CD4-positive, CD25-positive, alpha-beta regulatory T cell (primary cell): ENCODE measurements at places on chromosomes 4 and X.

GRCh38 chr4:54159543-54159942 lies 59.6 kb downstream of the GSX2 start:
- no peak for DNase-seq

- no peak for DNase-seq
These were observed 7.0 kb upstream of the NKX1-1 start for GRCh38 chr4:1413204-1413663.

DNA sequence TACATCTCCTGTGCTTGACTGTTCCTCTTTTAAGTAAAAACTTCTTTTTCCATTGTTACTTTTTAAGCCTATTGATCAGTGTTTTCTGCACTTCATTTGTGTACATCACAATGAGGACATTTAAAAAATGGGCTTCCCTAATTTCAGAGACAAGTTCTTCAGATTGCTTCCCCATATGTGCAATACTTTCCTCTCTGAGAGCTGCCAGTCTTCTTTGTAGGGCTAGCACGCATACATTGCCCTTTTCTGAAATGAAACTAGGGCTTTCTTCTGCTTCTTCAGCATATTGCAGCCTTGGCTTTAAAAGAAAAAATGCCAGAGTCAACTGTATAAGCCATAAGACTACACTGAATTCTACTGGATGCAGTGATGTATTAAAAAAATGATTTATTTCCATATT lies 37.8 kb downstream of the FAT4 start:
- no peak for DNase-seq

GRCh38 chrX:3046253-3047240 lies 5.3 kb downstream of the ARSF start:
- no peak for DNase-seq

GRCh38 chrX:111443946-111444345 lies 32.0 kb upstream of the DCX start:
- no peak for DNase-seq

- DNase-seq: no peak
These were observed 816.0 kb upstream of the PCDH10 start for GRCh38 chr4:132332932-132333723.

DNA sequence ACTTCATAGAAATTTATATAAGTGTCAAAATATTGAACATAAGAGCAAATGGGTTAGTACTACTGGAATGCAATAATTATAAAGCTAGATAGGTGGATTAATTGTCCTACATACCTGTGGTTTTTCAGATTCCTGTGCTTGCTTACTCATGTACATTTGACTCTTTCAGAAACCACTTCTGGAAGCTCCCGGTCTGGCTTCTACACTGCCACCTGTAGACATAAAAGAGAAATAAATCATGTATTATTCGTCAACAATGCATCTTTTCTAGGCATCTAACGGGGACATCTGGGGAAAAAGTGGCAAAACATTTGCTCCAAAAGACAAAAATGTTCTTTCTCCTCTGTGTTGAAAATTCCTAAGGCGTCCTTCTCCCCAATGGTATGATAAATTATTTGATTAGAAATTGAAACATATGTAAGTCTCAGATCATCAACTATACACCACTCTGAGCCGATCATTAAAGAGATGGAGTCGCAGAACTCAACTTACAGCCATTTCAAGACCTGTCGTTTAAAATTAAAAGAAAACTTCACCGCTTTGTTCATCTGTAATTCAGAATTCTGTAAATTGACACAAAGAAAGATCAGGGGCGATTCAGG lies 648.7 kb upstream of the DIPK2B start:
- no peak for DNase-seq

DNA sequence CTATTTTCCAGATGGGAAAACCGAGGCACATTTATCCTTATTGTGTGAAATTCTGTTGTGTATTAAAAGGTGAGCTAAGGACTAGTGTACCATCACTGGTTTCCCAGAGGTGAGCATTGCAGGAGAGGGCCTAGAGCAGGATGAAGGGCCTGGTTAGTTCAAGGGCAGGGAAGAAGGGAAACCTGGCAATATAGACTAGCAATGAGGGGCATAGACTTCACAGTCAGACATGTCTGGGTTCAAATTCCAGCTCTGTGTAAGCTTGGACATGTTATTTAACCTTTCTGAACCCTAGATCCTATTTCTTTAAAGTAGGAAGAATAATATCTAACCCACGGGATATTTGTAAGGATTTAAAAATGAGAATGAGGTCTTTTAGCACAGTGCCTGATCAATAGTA lies 50.8 kb downstream of the WDR19 start:
- no peak for DNase-seq

DNA sequence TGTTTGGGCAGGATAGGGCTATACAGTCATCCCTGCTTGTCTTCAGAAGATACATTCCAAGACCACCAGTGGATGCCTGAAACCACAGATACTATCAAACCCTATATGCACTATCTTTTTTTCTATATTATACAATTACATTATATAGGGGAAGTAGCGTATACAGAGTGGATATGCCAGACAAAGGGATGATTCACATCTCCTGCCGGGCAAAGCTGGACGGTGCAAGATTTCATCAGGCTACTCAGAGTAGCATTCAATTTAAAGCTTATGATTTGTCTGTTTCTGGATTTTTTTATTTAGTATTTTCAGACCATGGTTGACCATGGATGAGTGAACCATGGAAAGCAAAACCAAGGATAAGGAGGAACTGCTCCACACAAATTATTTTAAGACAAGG lies 7.0 kb upstream of the AMTN start:
- DNase-seq: no peak

GRCh38 chr4:37389967-37390580 lies 145.5 kb downstream of the NWD2 start:
- no peak for DNase-seq

- DNase-seq: no peak
These were observed 58.9 kb upstream of the DKK2 start for GRCh38 chr4:107094976-107095375.

DNA sequence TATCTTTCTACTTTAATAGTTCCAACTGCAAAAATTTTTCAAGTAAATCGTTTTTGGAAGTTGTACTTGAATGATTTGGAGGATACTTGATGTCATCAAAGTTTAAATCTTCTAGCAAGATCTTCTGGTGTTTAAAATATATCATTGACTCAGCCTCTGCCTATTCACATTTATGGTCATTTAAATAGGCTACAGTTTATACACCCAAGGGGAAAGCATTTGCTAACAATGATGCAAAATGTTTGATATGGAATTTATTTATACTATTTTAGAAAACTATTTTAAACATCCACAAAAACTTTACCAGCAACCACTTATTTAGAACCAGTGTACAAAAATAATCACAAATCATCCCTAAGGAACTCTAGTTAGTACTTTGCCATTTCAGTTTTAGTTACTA lies 123.3 kb upstream of the STIM2 start:
- no peak for DNase-seq

- DNase-seq: no peak
These were observed 407.5 kb downstream of the GALNTL6 start for GRCh38 chr4:172220679-172221078.

DNA sequence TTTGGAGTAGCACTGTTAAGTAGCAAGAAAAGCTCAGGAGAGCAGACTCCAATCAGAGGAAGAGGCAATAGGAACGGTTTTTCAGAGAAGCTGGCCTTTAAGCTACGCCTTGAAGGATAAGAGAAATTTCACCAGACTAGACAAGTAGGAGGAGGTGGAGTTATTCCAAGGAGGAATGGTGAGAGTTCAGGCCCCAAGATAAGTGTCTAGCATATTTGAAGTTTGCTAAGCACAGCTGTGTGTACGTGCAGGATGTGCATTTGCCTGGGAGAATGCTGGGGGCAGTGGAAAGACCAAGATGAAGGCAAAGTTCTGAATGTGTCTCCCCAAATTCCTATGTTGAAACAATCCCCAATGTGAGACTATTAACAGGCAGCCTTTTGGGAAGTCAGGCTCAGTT lies 91.6 kb downstream of the SOWAHB start:
- DNase-seq: no peak

GRCh38 chrX:155231163-155231562 lies 14.9 kb downstream of the VBP1 start:
- no peak for DNase-seq

DNA sequence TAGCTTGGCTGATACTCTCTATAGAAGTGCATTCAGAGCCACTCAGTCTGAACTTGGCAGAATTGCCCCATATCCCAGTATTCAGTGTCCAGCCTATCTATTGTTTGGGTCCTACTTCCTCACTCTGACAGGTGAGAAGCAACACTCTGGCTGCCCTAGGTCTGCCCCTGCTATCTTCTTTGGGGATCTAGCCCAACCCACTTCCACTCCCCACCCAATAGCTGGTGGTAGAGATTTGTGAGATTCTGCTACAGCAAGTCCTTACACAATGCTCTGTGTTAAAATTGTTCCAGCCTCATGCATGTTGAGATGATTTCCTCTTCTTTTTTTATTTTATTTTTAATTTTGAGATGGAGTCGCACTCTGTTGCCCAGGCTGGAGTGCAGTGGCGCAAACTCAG lies 67.6 kb downstream of the TRIM2 start:
- DNase-seq: peak; percentile 21

DNA sequence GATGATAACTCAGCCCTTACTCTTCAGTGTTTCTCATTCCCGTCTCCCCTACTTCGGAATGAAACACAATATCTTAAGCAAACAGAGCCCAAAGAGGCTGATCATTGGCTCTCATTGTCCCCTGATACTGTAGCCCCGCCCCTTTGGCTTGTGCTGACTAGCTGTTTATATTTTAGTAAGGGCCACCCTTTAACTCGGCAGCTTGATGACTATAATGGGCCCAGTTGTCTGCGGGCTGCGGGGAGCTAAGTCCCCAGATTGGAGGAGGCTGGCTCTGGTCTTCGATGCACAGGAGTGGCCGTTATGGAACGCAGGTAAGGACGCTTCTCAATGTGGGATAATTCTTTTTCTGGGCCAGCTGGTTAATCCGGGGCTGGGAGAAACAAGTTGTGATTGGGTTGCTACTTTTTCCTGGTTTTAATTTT lies at the start of gene TRIM2:
TRIM2 (plus strand) TSS at position 197 of the 425 bp plus-strand sequence; CDS start at position 285, 88 bp downstream.
- DNase-seq: no peak

DNA sequence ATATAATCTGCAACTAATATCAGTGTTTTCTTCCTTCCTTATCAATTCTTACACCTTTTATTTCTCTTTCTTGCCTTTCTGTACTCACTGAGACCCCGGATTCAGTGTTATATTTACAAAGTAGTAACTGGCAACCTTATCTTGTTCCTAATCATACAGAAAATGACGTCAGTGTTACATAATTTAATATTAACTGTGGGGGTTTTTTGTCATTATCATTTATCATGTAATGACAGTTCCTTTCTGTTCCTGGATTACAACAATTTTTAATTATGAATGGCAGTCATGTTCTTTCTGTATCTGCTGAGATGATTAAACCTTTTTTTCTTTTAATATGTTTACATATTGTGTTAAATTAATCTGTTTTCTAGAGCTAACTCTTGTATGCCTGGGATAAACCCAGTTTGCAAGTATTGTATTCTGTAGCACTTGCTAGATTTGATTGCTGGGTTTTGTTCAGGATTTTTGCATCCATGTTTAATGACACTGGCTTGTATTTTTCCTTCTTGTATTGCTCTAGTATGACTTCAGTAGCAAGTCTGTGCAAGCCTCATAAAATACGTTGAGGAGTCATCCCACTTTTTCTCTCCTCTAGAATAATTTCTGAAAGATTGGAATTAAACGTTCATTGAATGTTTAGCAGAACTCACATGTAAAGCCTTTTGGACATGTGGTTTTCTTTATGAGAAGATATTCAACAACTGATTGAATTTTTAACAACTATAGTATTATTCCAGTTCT lies 10.4 kb upstream of the HSPA4L start:
- no peak for DNase-seq

- no peak for DNase-seq
These were observed 624.9 kb downstream of the FSTL5 start for GRCh38 chr4:161538941-161539340.

DNA sequence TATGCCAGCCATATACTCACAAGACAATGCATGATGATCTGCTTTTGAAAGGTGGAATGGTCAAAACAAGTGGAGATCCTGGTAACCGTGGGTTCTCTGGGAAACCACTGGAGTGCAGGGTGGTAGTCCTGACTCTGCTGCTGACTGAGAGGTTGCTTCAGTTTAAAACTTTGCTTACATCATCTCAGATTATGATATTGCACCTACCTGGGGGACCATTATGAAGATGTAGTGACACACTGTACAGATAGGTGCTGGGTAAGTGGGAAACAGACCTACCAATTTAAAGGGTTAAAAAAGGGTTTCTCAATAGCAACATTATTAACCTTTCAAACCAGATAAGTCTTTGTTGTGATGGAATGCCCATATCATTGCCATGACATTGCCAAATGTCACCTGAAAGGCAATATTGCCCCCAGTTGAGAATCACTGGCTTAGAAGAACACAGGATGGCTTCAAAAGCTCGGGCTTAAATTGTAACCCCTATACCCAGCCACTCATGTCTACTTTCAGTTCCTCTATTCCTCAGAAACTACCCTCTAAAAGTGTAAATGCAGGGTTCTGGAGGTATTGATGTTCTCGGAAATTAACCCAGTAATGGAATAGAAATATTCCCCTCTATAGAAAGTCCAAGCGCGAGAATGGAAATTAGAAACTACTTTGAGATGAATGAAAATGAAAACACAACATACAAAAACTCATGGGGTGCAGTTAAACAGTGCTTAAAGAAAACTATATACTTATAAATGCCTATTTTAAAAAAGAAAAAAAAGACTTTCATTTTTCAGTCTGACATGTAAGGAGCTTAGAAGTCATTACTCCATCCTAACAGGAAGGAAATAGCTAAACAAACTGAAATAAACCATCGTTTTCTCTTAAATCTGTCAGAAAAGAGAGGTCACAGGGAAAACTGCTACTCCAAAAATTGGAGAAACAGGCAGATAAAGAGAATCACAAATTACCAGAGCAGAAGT lies 65.8 kb downstream of the ARHGEF6 start:
- DNase-seq: no peak

GRCh38 chr4:17020901-17021300 lies 122.5 kb upstream of the LDB2 start:
- no peak for DNase-seq

DNA sequence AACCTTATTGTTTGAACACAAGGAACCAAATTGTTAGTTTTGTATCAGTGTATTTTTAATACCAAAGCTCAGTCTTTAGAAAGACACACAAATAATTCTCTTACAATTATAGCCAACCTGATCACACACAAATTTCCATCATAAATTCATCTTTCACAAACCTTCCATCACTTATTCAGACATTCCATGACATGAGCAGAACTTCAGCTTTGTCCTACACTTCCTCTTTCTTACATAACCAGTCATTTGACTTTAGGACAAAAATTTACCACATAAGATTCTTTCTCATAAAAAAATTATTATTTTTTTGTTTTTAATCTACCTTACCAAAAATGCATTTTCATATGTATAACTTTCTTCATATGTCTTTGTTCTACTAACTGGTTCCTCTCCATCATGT lies 312.2 kb downstream of the GALNTL6 start:
- no peak for DNase-seq

DNA sequence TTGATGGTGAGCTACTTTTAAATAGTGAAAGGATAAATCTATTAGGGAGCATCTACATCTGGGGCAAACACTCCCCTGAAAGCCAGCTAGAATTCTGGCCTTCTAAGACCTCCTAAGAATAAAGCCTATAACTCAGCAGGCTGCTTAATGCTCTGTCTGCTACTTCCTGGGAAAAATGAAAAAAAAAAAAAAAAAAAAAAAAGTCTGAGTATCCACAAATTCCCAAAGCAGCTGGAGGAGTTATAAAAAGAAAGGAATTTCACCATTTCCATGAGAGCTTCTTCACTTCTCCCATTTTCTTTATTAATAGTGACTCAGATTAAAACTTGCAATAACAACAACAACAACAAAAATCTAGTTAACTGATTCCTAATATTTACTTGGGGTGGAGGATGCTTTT lies 511.2 kb downstream of the INPP4B start:
- DNase-seq: no peak
